Dermis blood vessel endothelial cell (primary cell): ENCODE measurements at places on chromosomes 7 and 10.

DNA sequence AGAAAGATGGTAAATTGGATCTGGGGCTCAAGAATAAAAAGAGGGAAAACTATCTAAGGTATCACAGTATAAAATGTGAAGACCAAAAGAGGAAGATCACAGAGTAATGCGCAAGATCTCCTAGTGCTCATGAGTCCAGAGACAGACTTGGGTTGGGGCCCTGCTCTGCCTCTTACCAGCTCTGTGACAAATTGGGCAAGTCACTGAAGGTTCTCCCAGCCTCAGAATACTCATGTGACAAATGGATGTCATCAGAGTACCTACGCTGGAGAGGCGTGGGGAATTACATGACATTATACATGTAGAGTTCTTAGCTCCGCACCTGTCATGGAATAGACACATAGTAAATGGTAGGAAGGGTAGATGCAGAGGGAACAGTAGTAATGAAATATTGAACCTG is 124.4 kb downstream of the DOCK4 start:
- no peak for DNase-seq

DNA sequence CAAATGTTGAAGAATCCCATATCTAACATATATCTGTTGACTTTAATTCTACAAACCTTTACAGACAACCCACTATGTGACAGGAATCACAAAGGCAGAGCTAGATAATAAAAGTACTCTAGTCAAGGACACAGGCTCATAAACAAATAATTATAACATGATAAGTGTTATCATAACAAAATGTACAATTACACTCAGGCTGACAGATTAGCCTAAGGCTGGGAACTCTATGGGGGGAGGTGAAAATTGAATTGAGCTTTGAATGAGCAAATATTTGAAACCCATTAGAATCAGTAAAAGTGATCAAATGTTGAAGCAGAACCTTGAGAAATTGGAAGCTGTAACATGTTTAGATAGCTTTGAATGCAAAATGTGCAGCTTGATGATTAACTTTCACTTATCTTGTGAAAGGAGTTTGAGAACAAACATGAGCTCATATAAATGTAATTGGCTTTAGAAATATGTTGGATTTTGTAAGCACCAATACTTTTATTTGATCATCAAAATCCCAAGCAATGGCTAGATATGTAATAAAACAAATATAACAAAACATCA is 970.2 kb downstream of the SORCS3 start:
- DNase-seq = no peak

GRCh38 chr10:1362589-1363445 is 306.6 kb downstream of the WDR37 start:
- DNase-seq = no peak

GRCh38 chr7:128939861-128940410 is 2.2 kb downstream of the IRF5 start:
- no peak for DNase-seq

DNA sequence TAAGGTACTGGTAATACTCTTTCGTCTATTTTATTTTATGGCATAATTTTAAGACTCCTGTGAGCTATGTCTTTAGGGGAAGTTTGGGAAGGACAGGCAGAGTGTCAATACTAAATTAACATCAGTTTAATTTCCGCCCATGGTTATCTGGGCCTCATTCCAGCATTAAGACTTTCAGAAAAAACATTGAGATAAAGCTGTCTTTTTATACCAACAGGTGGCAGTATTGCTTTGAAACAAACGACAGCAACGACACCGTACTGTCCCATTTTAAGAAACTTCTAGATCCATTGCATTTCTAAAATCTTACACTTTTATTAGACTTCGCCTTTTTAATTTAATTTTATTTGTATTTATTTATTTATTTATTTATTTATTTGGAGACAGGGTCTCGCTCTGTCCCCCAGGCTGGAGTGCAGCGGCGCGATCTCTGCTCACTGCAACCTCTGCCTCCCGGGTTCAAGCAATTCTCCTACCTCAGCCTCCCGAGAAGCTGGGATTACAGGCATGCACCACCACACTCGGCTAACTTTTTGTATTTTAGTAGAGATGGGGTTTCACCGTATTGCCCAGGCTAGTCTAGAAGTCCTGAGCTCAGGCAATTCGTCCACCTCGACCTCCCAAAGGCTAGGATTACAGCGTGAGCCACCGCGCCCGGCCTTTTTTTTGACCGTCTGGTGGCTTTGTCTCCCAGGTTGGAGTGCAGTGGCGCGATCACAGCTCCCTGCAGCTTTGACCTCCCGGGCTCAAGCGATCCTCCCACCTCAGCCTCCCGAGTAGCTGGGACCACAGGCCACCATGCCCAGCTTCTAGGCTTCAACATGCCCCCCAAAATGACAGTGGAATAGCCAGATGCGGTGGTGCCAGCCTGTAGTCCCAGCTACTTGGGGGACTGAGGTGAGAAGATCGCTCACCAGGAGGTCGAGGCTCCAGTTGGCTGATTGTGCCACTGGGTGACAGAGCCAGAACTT is 78.7 kb upstream of the C1GALT1 start:
- DNase-seq = peak; percentile 82

GRCh38 chr10:118698421-118698820 is 56.3 kb downstream of the CACUL1 start:
- peak; percentile 78 for DNase-seq

DNA sequence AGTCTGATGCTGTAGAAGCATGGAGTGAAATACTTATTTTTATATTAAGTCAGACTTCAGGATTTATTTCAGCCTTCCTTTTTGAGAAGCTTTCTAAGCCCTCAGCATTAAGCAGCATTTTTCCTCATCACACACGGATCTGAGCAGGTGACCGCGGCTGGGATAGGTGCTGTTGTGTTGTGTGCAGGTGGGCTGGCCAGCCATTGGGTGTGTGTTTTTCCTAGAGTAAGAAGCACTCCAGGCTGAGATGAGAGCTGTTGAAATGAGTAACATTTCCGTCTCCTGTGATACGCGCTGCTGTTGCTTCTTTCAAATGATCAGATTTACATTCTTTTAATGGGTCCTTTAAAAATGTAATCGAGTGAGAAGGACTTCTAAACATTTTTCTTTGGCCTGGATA is 63.9 kb downstream of the INSYN2A start:
- DNase-seq = no peak

- peak; percentile 64 for DNase-seq
These were observed 72.3 kb downstream of the PRPF18 start for GRCh38 chr10:13658871-13659685.

DNA sequence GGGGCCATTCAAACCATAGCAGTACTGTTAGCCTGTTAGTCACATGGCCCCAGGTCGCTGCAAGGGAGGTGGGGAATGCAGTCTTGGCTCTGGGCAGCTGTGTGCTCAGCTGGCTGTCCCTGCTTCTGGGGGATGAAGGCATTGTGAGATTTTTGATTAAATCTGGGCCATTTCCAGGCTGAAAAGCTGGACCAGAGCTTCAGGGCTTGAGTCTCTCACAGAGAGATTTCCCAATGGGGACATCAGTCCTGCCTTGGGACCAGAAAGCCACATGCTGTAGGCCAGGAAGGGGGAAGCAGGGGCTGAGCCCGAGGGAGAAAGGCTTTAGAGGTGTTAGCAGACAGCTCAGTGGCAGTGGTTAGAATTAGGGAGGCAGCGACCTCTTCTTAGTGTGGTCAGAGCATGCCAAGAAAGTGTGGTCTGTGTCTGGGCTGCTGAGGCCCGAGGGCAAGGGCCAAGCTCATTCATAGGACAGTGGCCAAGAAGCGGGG is 33.6 kb downstream of the PALD1 start:
- DNase-seq = peak; percentile 39

GRCh38 chr7:12719141-12719919 is 31.9 kb downstream of the ARL4A start:
- DNase-seq = peak; percentile 69

DNA sequence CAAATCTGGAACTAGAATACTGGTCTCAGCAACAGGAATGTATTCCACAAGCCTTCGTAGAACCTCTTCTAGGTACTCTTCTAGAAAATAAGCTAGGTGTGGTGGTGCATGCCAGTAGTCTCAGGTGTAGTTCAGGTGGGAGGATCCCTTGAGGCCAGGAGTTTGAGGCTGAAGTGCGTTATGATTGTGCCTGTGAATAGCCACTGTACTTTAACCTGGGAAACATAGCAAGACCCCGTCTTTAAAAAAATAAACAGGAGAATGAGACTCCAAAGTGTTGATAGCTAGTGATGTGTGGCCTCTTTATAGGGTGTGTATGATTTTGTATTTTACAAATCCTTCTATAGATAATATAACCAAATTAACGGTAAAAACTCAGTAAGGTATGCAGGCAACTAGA is 1.5 kb upstream of the ZNF775 start:
- no peak for DNase-seq

GRCh38 chr10:104342941-104343411 is 4.7 kb upstream of the ITPRIP start:
- peak; percentile 85 for DNase-seq

- DNase-seq = no peak
These were observed 114.0 kb downstream of the BMPER start for GRCh38 chr7:34019301-34019790.

GRCh38 chr7:30471205-30471604 is 7.4 kb downstream of the NOD1 start:
- no peak for DNase-seq

DNA sequence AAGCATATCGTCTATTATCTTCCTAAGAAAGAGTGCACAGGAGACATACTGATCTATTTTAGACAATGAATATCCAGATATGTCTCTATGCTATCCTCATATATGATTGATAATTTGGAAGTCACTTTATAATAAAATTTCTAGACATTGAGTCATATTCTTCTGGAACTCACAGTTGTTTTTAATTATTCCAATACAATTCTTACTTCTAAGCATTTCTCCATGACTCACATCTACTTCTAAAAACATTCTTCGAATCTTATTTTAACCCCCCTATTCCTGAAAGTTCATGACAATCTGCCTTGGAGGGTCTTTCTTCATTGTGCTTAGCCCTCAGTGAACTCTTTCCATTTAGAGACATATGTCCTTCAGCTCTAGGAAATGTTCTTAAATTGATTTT is 368.1 kb downstream of the MDFIC start:
- no peak for DNase-seq

- DNase-seq = peak; percentile 97
These were observed at the start of gene ATP6V0E2 for GRCh38 chr7:149873074-149873969. Gene ATP6V0E2 (plus strand): TSS chr7:149873969. CDS start chr7:149874066, 97 bp downstream.

- DNase-seq = peak; percentile 33
These were observed 514 bp downstream of the RNF216 start for GRCh38 chr7:5780801-5781496.

DNA sequence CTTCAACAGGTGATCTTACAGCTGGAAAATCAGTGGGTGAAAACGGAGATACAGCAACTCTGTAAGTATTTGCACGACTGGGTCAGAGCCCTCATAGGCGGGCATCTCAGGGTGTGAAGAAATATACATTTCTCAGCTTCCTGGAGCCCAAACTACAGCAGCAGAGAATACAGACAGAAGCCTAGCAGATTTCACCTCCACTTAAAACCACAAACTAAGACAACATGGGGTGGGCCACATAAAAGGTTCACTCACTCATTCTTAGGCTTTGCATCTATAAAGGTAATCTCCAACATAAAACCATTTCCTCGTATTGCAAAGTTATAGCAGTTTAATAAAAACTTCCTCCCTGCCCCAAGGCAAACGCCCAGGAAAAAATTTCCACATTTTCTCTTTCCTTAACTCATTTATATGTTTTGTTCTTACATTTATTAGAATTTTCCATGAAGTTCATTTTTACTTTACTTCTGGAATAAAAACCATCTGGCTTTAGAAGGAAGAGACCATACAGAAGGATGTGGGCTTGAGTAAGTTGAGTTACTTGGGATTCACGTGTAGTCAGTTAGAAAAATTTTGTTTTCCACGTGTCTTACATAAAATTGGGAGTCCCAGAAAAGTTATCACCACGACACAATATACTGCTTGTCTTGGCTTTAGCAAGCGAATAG is 327.1 kb downstream of the FRMD4A start:
- DNase-seq = no peak

GRCh38 chr10:29534590-29534989 is 100.2 kb downstream of the SVIL start:
- no peak for DNase-seq

- no peak for DNase-seq
These were observed 60.2 kb downstream of the TASOR2 start for GRCh38 chr10:5744849-5745248.

- no peak for DNase-seq
These were observed 61.5 kb downstream of the HELLS start for GRCh38 chr10:94607111-94607510.

GRCh38 chr10:122672655-122673054 is 27.0 kb downstream of the C10orf120 start:
- no peak for DNase-seq

DNA sequence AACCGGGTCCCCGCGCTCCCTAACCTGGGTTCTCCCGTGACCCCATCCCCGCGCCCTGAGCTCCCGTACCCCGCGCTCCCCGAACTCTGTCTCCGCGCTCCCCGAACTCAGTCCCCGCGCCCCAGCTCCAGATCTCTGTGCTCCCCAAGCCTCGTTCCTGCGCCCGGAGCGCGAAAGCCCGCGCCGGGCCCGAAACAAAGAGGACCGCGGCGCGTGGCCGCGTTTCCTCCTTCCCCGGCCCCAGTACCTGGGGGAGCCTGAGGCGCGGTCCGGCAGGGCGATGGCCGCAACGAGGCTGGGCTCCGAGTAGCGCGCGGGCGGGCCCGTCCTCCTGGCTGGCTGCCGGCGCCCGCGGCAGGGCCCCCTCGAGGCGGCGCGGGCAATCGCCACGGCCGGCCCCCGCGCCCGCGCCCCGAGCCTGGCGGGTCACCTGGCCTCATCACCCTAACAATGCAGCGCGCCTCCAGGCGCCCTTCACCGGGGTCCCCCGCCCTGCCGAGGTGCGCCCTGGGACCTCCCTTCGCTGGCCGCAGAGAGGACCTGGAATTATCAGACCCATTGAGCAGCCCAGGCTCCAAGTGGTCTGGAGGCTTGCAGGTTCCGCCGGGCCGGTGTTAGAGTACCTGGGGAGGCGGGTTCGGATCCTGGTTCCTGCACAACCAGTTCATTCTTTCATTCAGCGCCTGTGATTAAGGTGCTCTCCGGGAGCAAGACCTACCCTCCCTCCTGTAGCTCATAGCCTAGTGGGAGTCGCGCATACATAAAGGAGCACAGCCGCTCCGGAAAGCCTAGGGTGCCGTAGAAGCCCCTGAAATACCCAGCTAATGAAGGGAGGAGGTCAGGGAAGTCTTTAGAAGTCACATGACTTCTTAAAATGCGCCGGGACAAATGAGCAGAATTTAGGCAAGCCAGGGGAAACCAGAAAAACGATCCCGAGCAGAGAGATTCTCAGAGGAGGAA is at the start of gene TNS3:
Gene TNS3 (minus strand): TSS at position 308 of the 960 bp plus-strand sequence. CDS start 142,475 bp downstream, outside the sequence.
- peak; percentile 52 for DNase-seq

DNA sequence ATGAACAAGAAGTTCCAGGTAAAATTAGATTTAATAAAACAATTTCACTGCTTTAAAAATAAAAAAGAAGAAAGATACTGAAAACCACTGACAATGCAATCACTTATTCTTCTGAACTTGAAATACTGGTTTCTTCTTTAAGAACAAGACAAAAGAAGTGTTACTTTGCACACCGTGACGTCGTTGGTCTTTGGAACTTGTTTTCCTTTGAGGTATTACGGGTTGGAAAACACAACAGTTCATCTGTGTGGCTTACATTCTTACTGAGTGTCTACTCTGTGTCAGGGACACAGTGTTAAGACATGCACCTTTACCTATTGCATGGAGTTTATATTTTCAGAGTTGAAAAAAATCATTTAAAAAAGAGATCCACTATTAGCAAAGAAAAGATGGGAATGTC is 41.3 kb upstream of the UCN3 start:
- DNase-seq = no peak
